ENCODE measurements at places on chromosomes 2 and 18. TPM values are rescaled to one million over a fixed set of nuclear protein-coding genes. Genes with fewer than 3 reads are reported as not detected.

DNA sequence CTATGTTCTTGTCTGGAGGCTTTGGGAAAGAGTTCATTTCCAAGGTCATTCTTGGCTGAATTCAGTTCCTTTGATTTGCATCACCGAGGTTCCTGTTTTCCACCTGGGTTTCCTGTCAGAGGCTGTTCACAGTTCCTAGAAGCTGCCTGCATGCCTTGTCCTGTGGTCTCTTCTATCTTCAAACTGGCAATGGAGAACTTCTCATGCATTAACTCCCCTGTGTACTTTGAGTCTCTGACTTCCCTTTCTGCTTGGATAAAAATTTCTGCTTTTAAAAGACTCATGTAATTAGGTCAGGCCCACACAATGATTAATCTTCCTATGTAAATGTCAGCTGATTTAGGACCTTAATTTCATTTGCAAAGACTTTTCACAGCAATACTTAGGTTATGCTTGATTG, 499.3 kb upstream of the FANCL start:
- H3K4me3 ChIP-seq: no peak overlapping the region
- no peaks in the 10 kb centered on the region for H3K4me1 ChIP-seq
- no peaks in the 10 kb centered on the region for H3K36me3 ChIP-seq
- DNase-seq: no peak

GRCh38 chr2:118672571-118673158, 174.8 kb downstream of the EN1 start:
- no peaks in the 10 kb centered on the region for H3K36me3 ChIP-seq
- H3K27ac ChIP-seq: no peak overlapping the region
- peaks cover 8% of the 10 kb centered on the region for H3K4me1 ChIP-seq
- no peak overlapping the region for H3K4me3 ChIP-seq
- peaks cover 13% of the 10 kb centered on the region for H3K27me3 ChIP-seq

GRCh38 chr2:73870084-73870483, 22.7 kb upstream of the ACTG2 start:
- no peaks in the 10 kb centered on the region for H3K27me3 ChIP-seq
- peak; percentile 57 for DNase-seq
- H3K4me3 ChIP-seq: no peak overlapping the region
- H3K27ac ChIP-seq: peak overlapping the region; percentile 77

DNA sequence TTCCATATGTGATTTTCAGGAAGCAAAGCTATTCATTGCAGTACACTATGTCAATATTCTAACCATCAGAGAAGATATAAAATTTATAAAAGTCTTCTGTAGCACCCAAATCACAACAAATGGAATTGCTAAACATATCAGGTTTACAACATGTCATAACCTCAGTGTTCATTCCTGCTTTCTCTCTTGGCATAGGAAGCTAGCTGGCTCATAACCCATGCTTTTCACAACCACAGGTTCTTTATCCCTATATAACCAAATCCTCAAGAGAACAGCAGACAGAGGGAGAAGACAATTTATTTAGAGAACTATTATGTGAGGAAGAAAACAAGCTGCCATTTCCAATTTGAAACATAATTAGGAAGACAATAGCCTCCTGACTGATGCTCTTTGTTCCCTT, 997.0 kb upstream of the ACVR2A start:
- no peaks in the 10 kb centered on the region for H3K4me1 ChIP-seq
- H3K36me3 ChIP-seq: no peaks in the 10 kb centered on the region
- H3K27ac ChIP-seq: no peak overlapping the region
- DNase-seq: no peak

- no peak overlapping the region for H3K4me3 ChIP-seq
- DNase-seq: no peak
- H3K4me1 ChIP-seq: no peaks in the 10 kb centered on the region
- no peaks in the 10 kb centered on the region for H3K27me3 ChIP-seq
- peaks cover 38% of the 10 kb centered on the region for H3K36me3 ChIP-seq
Measured at GRCh38 chr2:207616185-207616584, 9.0 kb downstream of the METTL21A start.

- DNase-seq: no peak
- H3K36me3 ChIP-seq: peaks cover 56% of the 10 kb centered on the region
- H3K27ac ChIP-seq: no peak overlapping the region
- no peaks in the 10 kb centered on the region for H3K4me1 ChIP-seq
- H3K4me3 ChIP-seq: no peak overlapping the region
Measured at GRCh38 chr2:239093542-239093941, 245.7 kb downstream of the TWIST2 start.

DNA sequence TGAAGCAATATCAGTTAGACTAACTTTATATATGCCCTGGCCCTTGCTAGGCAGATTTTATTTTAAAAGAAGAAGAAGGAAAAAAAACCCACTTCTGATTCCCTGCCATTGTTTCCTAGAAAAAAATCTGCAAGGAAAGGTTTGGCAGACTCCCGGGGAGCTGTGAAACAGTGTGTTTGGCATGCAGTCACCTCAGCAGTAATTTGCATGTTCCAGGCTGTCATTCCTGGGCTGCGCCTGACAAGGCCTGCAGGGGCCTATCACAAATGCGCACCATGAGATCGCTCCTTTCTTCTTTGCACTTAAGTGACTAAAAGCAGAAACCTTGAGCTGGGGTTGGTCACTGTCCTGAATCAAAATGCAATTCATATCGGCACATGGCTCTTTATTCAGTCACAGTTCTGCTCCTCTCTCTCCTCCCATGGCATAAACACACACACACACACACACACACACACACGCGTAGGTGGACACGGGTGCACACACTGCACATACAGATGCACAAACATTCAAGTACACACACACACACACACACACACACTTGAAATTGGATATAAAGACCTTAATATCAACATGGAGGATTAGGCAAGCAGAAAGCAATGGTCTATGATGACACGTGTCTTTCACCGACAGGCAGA, 172.8 kb downstream of the MYT1L start:
- no peaks in the 10 kb centered on the region for H3K4me1 ChIP-seq
- peaks cover 15% of the 10 kb centered on the region for H3K27me3 ChIP-seq
- no peak overlapping the region for H3K27ac ChIP-seq
- no peak for DNase-seq
- no peak overlapping the region for H3K4me3 ChIP-seq
- no peaks in the 10 kb centered on the region for H3K36me3 ChIP-seq

DNA sequence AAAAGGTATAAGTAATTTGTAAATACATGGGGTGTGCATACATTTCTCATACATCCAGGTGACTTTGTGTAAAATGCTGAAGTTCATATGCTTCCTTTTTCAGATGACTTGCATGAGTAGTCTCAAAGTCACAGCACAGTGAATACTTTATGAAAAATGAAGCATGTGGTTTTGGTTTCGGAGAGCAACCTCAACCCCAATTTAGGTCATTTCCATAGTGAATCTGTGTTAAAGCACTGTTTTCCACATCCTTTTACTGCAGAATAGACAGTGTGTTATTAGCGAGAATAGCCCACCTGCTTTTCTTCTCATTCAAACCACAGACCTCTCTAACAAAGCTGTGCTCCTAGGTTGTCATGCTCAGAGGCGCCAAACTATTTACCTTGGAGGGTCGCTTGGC, 204.4 kb upstream of the RASGRP3 start:
- peaks cover 20% of the 10 kb centered on the region for H3K4me1 ChIP-seq
- DNase-seq: no peak
- H3K27me3 ChIP-seq: no peaks in the 10 kb centered on the region
- peaks cover 52% of the 10 kb centered on the region for H3K36me3 ChIP-seq

DNA sequence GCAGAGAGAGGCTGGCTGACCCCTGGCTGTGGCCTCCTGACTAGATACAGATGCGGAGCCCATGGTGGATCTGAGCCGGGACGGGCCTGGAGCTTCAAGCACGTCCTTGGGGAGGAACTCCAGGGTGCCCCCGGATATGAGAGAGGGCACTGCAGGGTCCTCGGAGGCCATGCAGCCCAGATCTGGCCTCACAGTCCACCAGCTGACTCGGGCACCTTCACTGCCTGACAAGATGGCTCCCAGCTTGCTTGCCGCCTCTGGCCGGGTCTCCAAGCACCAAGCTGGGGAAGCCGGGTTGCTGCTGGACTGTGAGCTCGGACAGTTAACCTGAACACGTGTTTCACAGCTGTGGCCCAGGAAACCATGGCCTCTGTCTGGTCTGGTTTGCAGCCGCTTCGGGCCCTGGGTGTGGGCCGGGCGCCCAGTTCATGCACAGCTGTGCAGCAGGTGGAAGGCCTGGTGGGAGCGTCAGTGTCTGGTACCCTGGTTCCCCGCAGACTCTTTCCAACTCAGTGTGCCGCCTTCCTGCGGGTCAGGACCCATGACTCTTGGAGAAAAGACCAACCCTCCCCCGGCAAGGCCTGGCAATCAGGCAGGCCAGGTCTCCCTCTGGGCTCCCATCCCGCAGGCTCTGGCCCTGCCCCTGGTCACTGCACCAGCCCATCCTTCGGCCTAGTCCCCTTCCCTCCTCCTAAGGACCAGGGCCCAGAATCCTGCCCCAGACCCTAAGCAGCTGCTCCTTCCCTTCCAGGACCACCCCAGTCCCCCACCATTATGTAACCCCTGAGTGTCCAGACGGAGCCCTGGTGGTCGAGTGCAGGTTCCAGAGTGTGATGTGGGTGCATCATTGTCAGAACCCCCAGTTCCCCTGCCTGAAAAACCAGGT, 74.6 kb upstream of the OTOS start:
- no peak overlapping the region for H3K4me3 ChIP-seq
- H3K27me3 ChIP-seq: peaks cover 27% of the 10 kb centered on the region
- H3K4me1 ChIP-seq: no peaks in the 10 kb centered on the region
- no peak overlapping the region for H3K27ac ChIP-seq

TEX261 gene
- total RNA-seq: 50.7 TPM

PDE1A gene
- 17.3 TPM for total RNA-seq

Measured in left ventricle myocardium inferior (tissue), 1 donor.